Lower lobe of right lung (tissue), 2 donors: ENCODE measurements at places on chromosomes 1 and 21. TPM values are rescaled to one million over a fixed set of nuclear protein-coding genes. Genes with fewer than 3 reads are reported as not detected.

DNA sequence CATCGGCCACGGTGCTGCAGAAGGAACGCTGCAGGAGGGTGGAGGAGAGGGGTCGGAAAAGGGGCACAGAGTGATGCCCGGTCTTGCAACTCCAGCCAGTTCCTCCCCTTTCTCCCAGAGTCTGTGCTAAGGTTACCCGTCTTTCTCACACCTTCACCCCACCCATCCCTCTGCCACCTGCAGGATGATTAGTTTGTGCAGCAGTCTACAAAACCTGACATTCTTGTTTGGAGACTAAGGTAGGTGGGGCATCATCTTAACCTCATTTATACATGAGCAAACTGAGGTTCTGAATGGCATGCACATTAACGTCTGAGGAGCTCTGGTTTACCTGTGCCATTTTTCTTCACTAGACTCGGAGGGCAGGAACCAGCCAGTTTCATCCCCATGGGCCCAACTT, 232.3 kb downstream of the GRIK3 start:
- no peak overlapping the region for H3K4me3 ChIP-seq
- H3K36me3 ChIP-seq = no peaks in the 10 kb centered on the region
- no peak overlapping the region for H3K27ac ChIP-seq
- H3K27me3 ChIP-seq = peaks cover 3% of the 10 kb centered on the region

DNA sequence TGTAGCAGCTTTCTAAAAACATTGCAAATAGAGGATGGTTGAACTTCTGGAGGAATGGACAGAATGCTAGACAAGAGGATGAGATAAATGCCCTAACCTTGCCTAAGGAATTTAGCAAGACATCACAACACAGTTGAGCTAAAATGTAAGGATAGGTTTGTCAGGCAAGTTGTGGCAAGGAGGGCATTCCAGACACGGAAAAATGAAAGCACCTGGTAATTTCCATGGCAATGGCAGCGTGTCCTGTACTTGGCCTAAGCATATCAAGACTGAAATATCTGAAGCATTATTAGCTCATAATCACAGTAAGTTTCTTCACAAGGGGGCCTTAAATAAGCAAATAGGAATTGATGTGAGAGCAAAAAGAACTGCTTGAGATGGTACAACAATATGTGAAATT, 105.1 kb upstream of the USP25 start:
- H3K27ac ChIP-seq = no peak overlapping the region
- no peaks in the 10 kb centered on the region for H3K36me3 ChIP-seq

DNA sequence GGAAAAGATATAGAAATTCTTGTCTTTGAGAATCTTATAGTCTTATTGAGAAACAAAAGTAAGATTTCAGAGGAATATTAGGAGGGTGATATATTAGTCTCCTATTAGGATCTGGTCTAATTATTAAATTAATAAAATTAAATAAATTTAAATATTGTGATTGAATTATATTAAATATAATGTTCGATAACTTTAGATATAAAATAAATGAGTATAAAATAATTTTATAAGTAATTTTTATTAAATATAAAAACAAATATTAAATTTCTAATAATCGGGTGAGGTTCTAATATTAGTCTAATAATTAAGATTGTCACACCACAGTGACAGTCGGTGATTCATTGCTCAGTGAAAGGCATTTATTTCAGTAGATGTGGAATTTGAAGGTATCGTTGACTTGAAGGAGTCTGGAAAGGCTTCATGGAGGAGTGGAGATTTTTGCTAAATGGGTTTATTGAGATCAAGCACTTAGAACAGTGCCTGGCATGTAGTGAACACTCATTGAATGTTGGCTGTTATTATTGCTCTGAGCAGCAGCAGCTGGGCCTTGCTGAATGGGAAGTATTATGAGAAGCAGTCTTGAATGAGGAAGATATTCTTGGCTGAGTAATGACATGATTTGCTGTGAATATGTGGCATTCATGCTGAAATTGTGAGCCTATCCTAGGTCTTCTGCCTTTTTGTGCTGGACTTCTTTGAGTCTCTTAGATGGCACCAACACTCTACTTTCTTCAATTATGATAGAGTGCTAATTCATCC, 74.6 kb downstream of the USP25 start:
- H3K27ac ChIP-seq = no peak overlapping the region
- no peak for DNase-seq
- H3K4me3 ChIP-seq = no peak overlapping the region

Gene KRTAP7-1
- not detected for total RNA-seq

DNA sequence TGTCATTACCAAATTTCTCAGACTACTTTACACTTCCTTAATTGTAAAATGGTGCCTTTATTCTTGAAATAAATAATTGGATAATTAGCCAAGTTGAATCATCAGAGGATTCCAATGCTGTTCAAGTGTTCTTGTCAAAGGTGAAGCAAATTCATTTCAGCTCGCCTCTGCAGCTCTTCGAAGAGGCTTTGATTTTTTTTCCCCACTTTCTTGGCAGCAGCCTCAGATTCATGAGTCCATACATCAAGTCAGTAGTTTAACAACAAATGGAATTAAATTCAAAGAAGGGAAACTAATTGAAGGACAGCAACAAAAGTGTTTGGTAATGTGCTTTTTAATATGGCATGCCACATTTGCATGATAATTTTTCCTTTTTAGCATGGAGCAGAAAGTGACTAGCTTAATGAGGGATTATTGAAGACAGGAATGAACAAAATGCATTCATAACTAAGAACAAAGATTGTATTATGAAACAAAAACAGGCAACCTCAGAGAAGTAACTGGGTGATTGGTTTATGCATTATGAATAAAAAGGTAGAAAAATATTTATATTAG, 239.0 kb downstream of the USH2A start:
- no peak overlapping the region for H3K27ac ChIP-seq
- no peak overlapping the region for H3K4me3 ChIP-seq
- H3K36me3 ChIP-seq = no peaks in the 10 kb centered on the region
- H3K4me1 ChIP-seq = no peaks in the 10 kb centered on the region
- no peak for DNase-seq
- no peaks in the 10 kb centered on the region for H3K27me3 ChIP-seq

Gene LCK
- total RNA-seq = 7.5 TPM

Gene HSPB7
- 4.9 TPM for total RNA-seq

DNA sequence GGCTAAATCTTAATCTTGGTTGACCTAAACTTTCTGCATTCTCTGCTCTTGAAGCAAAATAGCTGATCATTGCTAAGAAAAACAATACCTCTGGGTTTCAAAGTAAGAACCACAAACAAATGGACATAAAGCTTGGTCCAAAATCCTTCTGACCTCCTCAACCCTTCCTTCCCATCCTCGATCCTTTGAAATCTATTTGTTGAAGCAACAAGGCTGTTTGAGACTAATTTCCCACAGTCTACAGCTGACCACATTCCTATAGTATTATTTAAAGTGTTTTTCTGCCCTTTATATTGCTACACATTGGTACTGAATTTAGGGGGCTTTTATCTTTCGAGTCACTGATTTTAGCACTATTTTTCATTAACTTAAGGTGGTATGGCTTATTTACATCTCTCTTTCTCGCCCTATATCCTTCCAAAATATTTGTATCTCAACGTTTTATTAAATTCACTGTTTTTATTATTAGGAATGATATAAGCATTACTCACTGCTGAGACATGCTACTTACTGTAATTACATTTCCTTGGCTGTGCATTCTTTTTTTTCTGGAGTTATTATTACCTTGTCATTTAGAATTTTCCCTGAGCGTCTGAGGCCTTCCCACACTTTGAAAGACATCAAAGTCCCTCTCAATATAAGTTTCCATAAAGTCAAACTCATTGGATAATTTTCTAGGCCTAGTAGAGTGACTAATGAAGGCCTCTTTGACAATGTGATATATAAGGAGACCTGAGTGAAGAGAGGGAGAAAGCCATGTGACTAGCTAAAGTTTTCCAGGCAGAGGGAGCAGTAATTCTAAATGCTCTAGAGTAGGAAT, 73.9 kb downstream of the RAB3GAP2 start:
- DNase-seq = no peak
- H3K27me3 ChIP-seq = no peaks in the 10 kb centered on the region
- H3K27ac ChIP-seq = no peak overlapping the region
- H3K36me3 ChIP-seq = peaks cover 75% of the 10 kb centered on the region

DNA sequence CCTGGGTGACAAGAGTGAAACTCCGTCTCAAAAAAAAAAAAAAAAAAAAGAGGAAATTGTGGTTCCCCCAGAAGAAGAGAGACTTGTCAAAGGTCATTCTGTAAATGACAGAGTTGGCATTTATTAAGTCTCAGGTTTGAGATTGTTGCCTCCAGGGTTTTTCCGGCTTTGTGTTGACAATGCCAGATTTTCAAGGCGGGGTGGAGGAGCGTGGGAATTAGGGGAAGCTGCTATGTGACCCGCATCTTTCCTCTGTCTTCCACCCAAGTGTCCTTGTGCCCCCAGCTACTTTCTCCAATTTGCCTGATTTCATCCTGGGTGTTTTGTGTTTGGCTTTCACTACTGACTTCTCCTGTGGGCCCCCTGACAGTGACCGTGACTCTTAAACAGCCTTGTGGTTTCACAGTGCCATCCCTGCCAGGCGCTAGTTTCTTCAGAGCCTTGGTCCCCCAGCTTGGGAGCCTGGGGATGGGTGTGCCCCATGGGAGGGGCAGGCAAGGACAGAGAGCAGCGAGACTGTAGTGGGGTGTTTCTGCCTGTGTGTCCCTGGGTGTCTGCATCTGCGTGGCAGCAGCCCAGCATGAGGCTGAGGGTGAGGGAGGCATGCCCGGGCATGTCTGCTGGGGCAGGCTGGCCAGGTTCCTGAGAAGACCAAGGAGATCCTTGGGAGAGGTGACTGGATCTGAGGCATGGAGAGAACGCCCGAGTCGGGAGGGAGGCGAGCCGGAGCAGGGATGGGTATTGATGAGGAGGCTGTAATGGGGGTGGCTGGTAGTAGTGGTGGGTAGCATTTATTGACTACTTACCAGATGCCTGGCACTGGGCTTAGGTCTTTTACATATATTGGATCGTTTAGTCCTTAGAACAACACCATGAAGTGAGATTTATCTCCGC, 46.3 kb downstream of the IER5 start:
- peak overlapping the region; percentile 79 for H3K27ac ChIP-seq
- peaks cover 34% of the 10 kb centered on the region for H3K4me1 ChIP-seq
- no peaks in the 10 kb centered on the region for H3K36me3 ChIP-seq
- peak; percentile 81 for DNase-seq
- H3K27me3 ChIP-seq = no peaks in the 10 kb centered on the region

GRCh38 chr1:244030481-244031040, 20.5 kb upstream of the ZBTB18 start:
- DNase-seq = no peak
- H3K36me3 ChIP-seq = no peaks in the 10 kb centered on the region
- H3K27me3 ChIP-seq = no peaks in the 10 kb centered on the region
- no peak overlapping the region for H3K4me3 ChIP-seq
- H3K4me1 ChIP-seq = no peaks in the 10 kb centered on the region
- H3K27ac ChIP-seq = no peak overlapping the region

Gene NLRP3
- total RNA-seq = 3.5 TPM

GRCh38 chr1:77978969-77979876, at the start of gene FUBP1:
Gene FUBP1 (minus strand): TSS chr1:77979072. CDS start chr1:77979004, 68 bp downstream.
- H3K4me3 ChIP-seq = peak within 1 kb of the TSS; percentile 76
- H3K27me3 ChIP-seq = no peaks in the 10 kb centered on the region
- H3K4me1 ChIP-seq = peaks cover 46% of the 10 kb centered on the region
- no peaks in the 10 kb centered on the region for H3K36me3 ChIP-seq
- DNase-seq = peak; percentile 93
